Activated CD8-positive, alpha-beta memory T cell treated with anti-CD3 and anti-CD28 coated beads for 24 hours (primary cell): ENCODE measurements at places on chromosomes 6 and 20.

DNA sequence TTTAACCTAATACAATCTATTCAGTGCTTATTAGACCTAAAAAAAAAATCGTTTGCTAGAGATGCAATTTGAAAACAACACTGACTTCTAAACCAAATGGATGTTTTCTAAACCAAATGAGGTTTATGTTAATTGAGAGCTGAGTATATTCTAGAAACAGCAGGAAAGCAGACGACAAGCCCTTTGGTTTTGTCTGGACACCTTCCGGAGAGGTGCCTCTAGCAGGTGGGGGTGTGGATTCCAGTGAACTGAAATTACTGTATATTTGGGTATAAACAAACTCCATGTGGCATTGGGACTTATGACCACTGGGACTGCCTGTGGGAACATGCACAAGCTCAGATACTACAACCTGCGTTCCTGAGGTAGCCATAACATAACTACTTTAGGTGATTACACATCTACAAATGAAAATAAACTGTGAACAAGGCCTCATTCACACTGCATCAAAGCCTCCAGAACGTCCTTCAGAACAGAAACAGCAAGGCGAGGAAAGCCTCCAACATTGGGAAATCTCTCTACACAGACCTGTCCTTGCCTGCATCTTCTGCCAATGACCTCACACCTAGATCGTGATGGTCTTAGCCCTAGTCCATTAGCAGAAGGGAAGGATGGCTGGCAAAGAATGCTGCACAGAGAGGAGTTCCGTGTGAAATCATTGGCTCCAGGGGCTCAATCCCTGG, 206.8 kb upstream of the FOXQ1 start:
- DNase-seq = no peak

GRCh38 chr6:85612690-85613474, 19.2 kb upstream of the SNX14 start:
- no peak for DNase-seq

DNA sequence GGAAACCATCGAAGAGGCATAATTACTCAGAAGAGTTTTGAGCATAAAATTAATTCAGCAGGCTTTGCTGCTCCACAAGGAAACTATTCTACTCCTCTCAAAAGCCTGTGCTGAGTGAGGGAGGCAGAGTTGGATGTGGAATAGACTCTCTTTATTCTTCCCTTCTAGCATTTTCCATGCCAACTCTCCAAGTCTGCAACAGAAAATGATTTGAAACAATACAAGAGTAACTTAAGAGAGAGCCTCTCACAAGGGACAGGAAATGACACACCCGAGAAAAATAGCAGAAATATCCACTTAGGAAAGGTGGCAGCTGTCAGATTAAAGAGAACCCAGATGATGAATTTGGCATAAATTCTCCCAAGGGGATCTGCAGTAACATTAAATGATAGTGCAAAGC, 26.3 kb upstream of the LAMP5 start:
- no peak for DNase-seq

GRCh38 chr6:128487055-128487454, 33.3 kb downstream of the PTPRK start:
- DNase-seq = no peak

GRCh38 chr20:19096843-19097242, 115.6 kb upstream of the SLC24A3 start:
- DNase-seq = no peak

DNA sequence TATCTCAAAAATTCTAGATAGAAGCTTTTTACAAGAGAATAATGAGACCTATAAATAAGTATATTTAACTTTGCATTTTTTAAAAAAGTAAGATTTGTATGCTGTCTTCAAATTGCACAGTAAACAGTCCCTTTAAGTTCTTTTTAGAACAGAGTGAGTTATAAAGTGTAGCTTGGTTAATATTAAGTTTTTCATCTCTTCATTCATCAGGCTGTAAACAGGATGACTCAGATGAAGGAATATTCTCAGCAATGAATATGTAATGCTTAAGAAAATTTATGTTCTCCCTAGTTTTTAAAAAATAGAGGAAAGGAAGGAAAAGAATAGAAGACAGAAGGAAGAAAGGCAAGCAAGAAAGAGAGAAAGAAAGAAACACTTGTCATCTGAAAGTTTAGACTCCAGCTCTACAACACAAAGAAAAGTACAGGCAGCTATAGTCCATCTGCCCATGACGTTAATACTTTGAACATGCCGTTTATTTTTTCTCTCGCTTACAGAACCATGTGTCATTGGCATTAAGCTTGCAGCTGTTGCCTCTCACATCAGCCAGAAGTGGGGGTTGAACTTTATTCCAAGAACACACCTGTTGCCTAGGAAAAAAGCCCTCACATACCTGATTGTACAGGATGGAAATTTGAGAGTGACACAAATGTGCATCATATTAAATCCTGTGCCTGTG, 36.1 kb downstream of the CAP2 start:
- no peak for DNase-seq

DNA sequence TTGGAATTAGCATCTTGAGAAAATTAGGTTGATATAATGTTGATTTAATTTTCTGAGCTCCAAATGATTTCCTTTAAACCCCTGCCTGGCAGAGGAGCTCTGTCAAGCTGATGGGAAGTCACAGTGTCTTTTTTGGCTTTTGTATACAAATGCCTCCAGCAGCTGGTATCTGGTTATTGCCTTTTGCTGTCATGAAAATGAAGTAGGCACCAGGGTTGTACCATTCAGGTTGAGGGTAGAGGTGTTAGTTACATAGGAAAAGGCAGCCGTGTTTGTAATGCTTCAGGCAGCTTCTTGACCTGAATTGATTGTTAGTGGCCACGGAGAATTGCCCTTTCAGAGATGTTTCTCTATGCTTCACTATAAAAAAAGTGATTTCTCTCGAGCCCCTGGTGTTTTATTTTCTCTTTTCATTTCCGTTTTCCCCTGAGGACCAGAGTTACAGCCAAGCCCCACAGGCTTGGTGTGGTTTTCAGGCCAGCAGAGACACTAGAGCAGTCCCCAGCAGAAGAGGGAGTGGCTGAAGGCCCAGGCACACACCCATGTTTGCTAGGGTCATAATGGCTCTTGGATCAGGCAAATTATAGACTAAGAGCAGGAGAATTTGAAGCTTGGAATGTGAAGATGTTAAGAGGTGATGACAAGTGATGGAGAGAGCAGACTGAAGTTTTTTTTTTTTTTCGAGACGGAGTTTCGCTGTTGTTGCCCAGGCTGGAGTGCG, 21.6 kb downstream of the CMTR1 start:
- no peak for DNase-seq

GRCh38 chr6:144165784-144166183, 15.5 kb downstream of the STX11 start:
- no peak for DNase-seq

DNA sequence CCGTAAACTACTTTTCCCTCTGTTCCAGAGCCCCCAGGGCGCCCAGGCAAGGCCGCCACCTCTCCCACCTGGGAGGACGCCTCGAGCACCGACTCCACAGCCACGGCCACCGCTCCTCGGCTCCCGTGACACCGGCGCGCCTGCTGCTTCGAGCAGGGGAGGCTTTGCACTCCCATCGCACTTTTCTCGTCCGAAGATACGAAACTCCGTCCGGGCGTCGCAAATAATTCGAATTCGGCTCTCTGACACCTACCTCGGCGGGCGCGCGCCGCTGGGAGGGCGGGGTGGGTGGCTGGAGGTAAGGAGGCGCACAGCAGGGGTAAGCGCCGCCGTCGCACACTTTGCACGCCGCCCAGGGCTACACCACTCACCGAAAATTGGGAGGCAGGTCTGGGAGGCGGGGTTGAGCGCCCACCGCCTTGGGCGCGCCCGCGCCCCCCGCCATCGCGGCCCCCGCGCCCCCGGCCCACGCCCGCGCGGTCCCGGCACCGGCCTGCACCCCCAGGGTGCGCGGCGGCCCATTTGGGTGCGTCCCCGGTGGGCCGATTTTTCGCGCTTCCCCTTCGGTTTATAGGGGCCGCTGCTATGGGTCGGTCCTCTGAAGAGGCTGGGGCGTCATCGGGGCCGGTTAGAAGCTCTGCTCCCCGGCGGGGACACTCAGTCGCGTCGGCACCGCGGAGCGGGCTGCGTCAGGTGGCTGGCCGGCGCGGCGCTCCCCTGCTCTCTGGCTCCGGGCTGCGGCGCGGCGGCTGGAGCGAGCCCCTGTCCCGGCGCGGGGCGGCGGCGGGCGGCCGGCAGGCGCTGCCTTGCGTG, 36.2 kb downstream of the GNAS start:
- DNase-seq = peak; percentile 90

GRCh38 chr6:145587334-145587733, 148.0 kb downstream of the EPM2A start:
- no peak for DNase-seq

- DNase-seq = no peak
These were observed 7.8 kb downstream of the NAA20 start for GRCh38 chr20:20024942-20025341.

DNA sequence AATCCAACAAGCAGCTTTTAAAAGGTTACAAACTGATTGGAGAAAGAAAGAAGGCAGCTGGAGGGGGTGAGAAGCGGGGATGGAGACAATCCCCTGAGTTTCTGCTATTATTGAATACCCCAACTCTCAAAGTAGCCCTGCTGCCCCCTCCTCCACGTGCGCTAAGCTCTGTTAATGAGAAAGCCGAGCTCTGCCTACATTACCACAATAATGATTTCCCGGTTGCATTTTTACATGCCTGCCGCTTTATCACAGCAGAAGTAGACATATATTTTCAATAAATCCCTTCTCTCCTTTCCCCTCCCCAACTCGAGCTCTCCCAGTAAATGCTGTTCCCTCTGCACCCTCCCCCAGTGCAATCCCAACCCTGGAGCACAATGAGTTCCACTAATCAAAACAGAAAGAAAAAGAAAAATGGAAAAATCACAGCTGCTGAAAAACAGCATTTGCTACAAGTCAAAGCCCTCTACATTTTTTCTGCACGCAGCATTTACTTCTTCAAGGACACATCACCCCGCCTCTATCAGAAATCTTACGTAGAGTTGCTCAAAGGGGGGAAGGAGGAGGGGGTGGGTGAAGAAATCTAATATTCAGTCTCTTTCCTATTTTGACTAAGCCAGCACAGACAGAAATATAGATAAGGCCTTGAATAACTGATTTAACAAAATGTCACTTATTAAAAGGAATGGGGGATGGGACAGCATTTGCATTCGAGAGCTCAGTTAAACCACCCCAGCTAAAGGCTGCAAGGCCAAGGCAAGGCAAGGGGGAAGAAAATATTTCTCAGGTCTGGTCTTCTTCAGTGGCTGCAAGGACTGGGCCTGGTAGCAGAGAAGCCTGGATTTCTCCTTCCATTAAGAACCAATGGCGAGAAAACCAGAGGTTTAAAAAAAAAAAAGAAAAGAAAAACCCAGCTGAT, 10.7 kb downstream of the TRERF1 start:
- no peak for DNase-seq

- peak; percentile 38 for DNase-seq
These were observed 81.1 kb downstream of the TTLL2 start for GRCh38 chr6:167405778-167406532.

DNA sequence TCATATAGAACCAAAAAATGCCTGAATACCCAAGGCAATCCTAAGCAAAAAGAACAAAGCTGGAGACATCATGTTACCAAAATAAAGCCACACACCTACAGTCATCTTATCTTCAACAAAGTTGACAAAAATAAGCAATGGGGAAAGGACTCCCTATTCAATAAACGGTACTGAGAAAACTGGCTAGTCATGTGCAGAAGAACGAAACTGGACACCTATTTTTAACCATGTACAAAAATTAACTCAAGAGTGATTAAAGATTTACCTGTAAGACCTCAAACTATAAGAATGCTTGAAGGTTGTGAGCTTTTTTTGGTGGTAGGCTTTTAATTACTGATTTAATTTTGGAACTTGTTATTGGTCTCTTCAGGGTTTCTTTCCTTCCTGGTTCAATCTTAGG, 236.0 kb upstream of the DEFB112 start:
- no peak for DNase-seq

DNA sequence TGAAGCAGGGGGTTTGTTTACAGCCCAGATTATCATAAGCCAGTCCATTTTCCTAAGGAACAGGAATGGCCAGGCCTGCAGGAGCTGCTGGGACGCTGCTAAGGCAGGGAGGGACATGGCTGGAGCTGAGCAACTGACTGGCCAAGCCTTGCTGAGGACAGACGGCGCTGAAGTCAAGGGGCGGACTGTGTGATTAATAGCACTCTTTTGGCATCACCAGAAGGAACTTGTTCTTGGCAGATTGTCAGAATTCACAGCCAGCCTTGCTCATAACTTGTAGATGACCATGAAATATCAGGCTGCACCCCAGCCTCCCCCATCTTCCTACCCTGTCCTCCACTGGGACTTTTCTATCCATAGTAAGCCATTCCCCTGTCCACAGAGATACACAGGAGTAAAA, 218.8 kb upstream of the RNF24 start:
- DNase-seq = no peak

DNA sequence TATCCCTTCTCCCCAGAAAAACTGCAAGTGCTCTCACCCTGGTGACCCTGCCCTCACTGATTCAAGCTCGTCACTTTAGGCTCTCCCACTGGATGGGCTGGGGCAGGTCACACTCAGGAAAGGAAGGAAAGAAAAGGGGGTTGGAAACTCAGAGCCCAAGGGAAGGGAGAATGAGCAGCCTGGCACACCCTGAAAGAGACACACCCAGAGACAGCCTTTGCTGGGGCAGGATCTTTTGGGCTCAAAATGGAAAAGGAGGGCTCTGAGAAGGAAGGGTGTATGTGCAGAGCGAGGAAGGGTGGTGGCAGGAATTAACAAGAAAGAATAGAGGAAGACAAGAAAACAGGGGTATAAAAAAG, 2.5 kb downstream of the PPP1R18 start:
- no peak for DNase-seq

GRCh38 chr6:81938014-81938856, 185.8 kb upstream of the TENT5A start:
- no peak for DNase-seq

- DNase-seq = no peak
These were observed 118.6 kb upstream of the CCDC28A start for GRCh38 chr6:138654715-138655634.

DNA sequence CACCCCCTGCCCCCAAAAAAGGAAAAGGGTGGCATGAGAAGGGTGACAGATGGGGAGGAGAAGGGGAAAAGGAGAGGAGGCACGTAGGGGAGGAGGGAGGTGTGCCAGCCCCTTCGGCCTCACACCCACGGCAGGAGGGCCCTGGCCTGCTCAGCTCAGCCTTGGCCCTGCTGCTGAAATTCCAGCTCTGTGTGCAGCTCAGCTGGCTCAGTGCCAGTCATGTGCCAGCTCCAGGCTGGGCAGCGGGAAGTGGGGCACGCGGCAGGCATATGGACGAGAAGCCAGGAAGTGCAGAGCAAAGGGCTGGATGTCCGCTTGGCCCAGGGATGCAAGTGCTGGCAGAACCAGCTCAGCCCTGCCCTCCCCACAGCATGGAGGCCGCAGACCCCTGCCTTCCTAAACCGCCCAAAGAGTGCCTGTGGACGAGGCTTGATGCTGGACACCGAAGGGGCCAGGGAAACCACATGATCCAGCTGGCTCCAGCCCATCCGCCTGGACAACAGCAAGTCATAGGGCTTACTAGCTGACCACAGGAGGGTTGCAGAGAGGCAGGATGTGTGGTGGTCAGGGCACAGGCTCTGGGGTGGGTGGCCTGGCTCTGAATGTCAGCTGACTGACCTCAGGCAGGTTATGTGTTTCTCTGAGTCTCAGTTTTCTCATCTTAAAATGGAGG, 60.2 kb downstream of the NOL4L start:
- DNase-seq = no peak
